ENCODE measurements at places on chromosomes 7 and 10.

DNA sequence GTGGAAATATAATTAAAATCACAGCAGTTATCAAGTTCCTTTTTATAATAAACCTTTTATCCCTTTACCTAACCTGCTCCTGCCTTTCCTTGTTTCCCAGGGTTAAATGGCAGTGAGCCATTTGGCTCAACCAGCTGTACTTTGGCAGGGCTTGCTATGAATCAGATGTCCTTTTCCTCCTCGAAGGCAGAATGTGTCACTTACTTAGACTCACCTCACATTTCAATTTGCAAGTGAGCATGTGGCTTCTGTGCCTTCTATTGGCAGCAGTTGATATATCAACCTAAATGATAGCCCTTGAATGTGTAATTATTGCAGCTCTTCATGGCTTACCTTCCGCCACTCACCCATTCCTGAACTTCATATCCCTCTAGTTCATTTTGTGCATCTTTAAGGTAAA lies 301.7 kb downstream of the CSTF2T start:
- peak; percentile 69 for DNase-seq

- no peak for DNase-seq
These were observed 551 bp downstream of the GRIFIN start for GRCh38 chr7:2475678-2476015.

GRCh38 chr7:33395340-33395739 lies 266.0 kb downstream of the BBS9 start:
- no peak for DNase-seq

- no peak for DNase-seq
These were observed 15.4 kb upstream of the FKBP9 start for GRCh38 chr7:32941681-32942414.

DNA sequence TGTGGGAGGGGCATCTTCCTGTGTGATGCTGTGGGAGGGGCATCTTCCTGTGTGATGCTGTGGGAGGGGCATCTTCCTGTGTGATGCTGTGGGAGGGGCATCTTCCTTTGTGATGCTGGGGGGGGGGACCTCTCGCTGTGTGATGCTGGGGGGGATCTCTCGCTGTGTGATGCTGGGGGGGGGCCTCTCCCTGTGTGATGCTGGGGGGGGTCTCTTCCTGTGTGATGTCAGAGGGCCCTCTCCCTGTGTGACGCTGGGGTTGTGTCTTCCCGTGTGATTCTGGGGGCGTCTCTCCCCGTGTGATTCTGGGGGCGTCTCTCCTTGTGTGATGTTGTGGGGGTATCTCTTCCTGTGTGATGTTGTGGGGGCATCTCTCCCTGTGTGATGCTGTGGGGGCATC lies 27.9 kb upstream of the DPYSL4 start:
- DNase-seq: no peak

DNA sequence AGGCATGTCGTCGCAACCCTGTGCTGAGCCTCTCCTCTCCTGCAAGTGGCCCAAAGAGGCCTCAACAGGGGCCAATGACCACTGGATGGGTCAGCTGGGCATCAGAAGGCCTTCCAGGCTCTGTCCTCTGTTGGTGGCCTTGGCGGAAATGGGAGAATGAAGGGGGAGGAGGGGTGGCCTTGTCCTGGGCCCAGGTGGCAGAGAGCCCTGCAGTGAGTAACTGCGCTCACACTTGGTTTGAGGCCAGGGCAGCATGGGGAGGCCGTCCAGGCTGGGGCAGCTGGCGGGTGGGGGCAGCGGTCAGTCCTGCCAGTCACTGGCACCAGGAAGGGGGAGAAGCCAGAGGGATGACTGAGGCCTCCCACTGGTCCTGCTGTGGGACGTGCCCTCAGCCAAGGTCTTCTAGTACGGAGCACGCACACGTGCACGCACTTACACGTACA lies 59.8 kb downstream of the LHPP start:
- DNase-seq: no peak

DNA sequence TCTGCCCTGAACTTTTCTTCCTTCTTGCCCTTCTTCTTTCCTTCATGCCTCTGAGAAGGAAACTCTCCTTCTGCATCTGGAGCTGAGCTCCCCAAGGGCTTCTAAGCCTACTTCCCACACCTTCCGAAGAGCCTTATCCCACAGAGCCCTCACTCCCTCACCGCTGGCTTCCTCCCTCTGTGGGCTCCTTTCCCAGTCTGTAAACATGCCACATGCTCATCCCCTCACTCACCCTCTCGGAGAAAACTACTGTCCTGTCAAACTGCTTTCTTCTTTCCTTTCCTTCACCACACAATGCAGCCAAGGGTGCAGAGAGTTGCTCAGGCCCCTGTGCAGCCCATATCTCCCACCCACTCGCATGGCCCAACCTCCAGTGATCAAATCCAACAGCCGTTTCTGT lies 18.1 kb downstream of the ANKRD16 start:
- DNase-seq: peak; percentile 31

Data from fibroblast of skin of abdomen (primary cell).